ENCODE measurements at places on chromosomes 12 and 14. TPM values are rescaled to one million over a fixed set of nuclear protein-coding genes. Genes with fewer than 3 reads are reported as not detected.

DNA sequence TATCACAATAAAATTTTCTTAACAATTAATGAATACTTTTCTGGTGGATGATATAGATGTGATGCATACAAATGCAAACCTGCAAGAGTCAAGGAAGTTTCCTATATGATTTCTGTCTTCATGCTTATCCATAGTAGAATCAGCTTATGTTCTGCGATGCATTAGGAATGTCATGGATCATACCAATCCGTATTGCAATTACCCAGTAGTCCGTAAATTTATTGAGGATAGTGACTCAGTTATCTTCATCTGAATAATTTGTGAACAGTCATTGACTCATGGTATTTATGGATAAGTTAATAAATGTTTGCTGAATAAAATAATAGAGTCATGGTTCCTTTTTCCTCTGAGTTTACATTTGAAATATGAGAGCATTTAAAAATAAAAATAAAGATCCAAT lies 483.4 kb downstream of the LRFN5 start:
- no peak overlapping the region for H3K4me3 ChIP-seq
- no peak for DNase-seq
- H3K4me1 ChIP-seq: no peaks in the 10 kb centered on the region
- H3K27ac ChIP-seq: no peak overlapping the region

GRCh38 chr14:106187216-106187615 lies 660.8 kb downstream of the TMEM121 start:
- no peaks in the 10 kb centered on the region for H3K36me3 ChIP-seq
- H3K27me3 ChIP-seq: no peaks in the 10 kb centered on the region
- DNase-seq: no peak
- H3K4me1 ChIP-seq: no peaks in the 10 kb centered on the region
- H3K4me3 ChIP-seq: no peak overlapping the region

TMEM233 gene
- not detected for total RNA-seq

GRCh38 chr14:100350276-100350926 lies 27.3 kb downstream of the SLC25A47 start:
- no peaks in the 10 kb centered on the region for H3K27me3 ChIP-seq
- peaks cover 35% of the 10 kb centered on the region for H3K36me3 ChIP-seq
- no peak overlapping the region for H3K4me3 ChIP-seq
- no peak for DNase-seq

- peaks cover 6% of the 10 kb centered on the region for H3K4me1 ChIP-seq
- H3K27ac ChIP-seq: no peak overlapping the region
- no peak for DNase-seq
- peaks cover 32% of the 10 kb centered on the region for H3K36me3 ChIP-seq
- no peak overlapping the region for H3K4me3 ChIP-seq
These were observed 134.0 kb downstream of the GPR135 start for GRCh38 chr14:59331217-59331616.

All from progenitor cell of endocrine pancreas (in vitro differentiated cells).